ENCODE measurements at places on chromosomes 6 and 20.

DNA sequence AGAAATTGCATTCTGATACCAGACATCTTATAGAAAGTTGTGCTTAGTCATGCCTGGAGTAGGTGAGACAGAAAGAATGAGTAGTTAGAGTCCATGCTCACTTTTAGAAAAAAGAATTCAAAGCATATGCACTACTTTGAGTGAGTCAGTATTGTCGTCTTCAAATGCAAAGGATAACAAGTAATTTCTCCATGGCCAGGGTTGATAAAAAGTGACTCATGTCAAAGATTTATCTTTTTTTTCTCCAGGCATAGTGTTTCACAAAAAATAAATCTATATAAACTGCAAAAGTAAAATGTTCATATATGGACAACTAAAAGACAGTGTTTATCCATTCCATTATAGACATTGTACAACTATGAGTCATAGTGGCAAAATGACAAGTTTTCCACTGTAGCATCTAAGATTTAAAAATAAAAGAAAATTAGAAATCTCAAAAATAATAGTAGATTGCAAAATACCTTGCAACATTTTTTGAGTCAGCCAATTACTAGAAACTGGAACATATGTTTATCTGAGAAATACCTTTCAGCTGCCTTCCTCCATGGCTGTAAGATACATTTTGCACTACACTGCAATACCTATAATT, 329.6 kb downstream of the GRIK2 start:
- DNase-seq: peak; percentile 85

DNA sequence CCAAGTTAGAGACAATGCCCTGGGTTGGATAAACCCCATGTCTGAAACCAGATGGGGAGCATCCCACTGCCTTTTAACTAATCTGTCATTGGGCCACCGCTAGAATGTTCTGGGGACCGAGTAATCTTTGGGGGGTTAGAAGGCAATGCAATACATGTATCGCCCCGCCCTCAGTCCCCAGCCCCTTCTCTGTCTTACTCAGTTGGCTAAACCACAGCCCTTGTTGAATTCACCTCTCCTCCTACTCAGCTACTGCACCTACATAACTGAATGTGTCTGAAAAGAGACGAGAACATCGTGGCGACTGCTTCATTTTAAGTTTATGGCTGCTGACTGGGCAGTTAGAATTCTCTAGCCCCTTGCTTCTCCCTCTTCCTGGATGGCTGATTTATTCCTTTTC, 15.1 kb upstream of the CCR6 start:
- DNase-seq: no peak

- no peak for DNase-seq
These were observed 53.9 kb downstream of the ERMARD start for GRCh38 chr6:169805242-169805838.

GRCh38 chr6:27568226-27568897, 95.5 kb upstream of the ZNF184 start:
- DNase-seq: no peak

DNA sequence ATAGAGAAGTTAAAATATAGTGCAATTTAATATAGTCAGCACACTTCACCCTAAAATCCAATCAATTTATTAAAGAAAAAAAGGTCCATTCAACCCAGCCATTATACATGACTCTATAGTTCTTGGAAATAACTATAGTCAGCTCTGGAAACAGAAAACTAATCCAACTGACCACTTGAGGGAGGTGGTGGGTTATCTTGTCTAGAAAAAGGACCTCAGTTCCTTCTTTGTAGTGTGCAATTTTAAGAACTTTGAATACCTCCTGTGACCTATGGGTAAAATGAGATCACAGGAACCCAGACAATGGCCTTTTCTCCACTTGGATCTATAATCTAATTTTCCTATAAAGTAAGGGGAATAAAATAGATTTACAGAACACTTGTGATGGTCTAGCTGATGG, 163.6 kb upstream of the CENPW start:
- no peak for DNase-seq

DNA sequence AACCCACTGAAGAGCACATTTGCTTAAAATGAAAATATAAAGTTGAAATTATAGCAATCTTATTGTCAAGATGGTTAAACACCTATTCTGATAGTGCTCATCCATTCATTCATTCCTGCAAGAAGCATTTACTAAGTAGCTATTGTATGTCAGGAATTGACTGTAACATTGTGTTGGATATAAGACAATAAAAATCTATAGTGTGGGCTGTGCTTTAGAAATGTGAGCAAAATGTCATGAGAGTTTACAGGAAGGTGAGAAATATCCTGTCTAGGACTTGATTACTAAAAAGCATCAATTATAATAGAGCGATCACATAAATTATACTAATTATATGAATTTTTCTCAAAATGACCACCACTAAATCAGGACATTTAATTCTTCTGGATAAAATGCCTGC, 123.0 kb downstream of the HAO1 start:
- no peak for DNase-seq

DNA sequence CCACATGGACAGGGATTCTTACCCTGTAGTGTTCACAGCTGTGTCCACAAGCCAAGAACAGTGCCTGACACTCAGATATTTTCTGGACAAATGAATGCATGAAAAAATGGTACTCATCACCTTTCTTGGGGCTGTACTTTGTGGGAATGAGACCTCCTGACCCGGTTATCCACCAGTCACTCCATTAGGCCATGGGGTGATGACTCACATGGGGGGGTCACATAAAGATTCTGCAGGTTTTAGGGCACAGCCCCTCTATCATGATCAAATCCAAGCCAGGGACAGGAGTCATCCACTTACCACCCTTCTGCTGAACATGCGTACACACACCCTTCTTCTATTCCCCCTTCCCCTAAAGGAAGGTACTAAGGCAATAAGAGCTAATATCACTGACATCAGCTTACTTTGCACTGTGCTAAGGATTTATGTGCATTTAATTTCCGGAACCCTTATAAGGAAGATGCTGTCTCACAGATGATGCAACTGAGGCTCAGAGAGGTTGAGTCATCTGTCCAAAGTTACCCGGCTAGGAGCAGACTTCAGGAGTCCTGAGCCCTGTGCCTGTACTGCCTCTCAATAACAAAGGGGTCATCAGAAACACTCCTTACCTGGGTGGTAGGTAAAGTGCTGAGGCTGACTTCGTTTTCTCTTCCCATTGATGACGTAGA, 107.8 kb downstream of the NFATC2 start:
- DNase-seq: peak; percentile 50

DNA sequence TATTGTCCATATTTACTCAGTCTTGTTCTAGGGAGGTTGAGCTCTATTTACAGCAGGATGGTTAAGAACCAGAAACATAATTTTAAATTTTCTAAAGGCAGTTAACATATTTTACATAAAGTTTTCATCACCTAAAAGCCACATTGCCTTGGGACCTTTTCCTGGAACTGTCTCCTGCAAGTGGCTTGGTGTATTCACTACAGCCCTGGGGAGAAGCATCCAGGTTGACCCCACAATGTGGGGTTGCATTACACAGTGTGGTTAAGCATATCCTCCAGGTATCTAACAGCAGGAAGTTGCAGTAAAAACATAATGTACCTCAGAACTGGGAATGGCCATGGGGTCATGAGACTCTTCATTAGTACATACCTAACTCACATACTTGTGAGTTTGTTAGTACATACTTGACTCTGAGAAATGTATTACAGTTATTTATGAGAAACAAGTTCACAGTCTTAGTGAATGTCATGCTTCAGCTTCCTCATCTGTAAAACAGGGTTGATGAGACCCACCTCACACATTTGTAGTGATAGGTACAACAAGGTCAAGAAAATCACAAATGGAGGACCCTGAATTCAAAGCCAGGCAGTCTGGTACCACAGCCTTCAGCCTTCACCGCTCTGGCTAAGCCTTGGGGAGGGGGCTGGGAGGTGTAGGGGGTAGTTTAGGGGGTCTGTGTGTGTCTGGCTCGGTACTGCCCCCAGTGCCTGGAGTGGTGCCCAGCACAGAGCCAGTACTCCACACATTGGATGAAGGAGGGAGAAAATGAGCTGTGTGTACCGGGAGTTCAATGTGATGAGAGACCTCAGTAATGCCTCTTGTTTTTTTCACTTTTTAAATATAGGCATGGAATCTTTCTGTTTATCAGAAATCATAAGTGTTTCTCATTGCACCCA, 52.9 kb downstream of the KAT14 start:
- DNase-seq: no peak

Data from NCI-H226 (cell line).